ENCODE measurements at places on chromosomes 16 and 17. TPM values are rescaled to one million over a fixed set of nuclear protein-coding genes. Genes with fewer than 3 reads are reported as not detected.

- peaks cover 80% of the 10 kb centered on the region for H3K27me3 ChIP-seq
- no peaks in the 10 kb centered on the region for H3K36me3 ChIP-seq
- H3K27ac ChIP-seq, result no peak overlapping the region
- no peaks in the 10 kb centered on the region for H3K4me1 ChIP-seq
- DNase-seq, result no peak
These were observed 170.5 kb upstream of the MPHOSPH6 start for GRCh38 chr16:82340531-82340930.

GRCh38 chr17:31434727-31435050 is 43.2 kb downstream of the RAB11FIP4 start:
- H3K4me3 ChIP-seq, result no peak overlapping the region
- no peak overlapping the region for H3K27ac ChIP-seq
- no peaks in the 10 kb centered on the region for H3K4me1 ChIP-seq
- H3K27me3 ChIP-seq, result peaks cover 61% of the 10 kb centered on the region

DNA sequence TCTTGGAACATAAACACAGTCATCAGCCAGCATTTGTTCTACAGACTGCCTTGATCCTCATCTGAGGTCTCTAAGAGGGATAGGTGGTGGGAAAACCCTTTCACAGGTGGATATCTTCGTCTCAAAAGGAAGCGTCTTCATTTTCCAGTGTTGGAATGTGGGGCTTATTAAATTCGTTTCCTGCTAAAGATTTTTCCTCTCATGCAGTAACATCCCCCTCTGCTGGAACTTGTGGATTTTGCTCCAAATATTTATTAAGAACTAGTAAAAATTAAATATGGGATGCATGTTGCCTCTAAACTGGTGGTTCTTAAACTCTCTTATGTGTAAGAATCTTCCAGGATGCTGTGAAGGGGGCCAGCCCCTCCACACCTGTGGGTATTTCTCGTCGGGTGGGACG is 20.1 kb upstream of the MLYCD start:
- H3K4me1 ChIP-seq, result no peaks in the 10 kb centered on the region
- H3K4me3 ChIP-seq, result no peak overlapping the region
- no peaks in the 10 kb centered on the region for H3K36me3 ChIP-seq
- H3K27me3 ChIP-seq, result peaks cover 50% of the 10 kb centered on the region
- H3K27ac ChIP-seq, result no peak overlapping the region
- peak; percentile 45 for DNase-seq

DNA sequence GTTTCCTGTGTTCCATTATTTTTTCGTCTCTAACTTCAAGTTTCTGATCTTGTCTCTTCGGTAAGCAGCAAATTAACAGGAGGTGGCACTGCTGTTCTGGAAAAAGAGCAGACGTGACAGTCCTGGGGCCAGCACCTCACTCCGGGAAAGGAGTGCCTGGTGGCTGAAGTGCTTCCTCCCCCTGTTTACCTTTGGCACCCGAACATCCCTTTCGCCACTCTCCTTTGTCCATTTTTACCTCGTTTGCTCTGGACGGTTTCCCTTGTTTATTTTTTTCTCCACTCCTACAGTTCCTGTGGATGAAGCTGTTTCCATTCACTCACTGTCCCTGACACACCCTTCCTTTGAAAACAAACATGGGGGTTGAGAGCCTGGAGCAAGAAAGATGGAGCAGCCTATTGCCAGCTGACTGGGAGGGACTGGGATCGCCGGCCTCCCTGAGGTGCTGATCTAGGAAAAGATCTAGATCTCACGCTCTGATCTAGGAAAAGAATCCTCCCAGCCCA is 12.6 kb downstream of the SAP30BP start:
- peak overlapping the region; percentile 91 for H3K27ac ChIP-seq
- H3K4me1 ChIP-seq, result peaks cover 39% of the 10 kb centered on the region
- H3K27me3 ChIP-seq, result no peaks in the 10 kb centered on the region
- peak overlapping the region; percentile 60 for H3K4me3 ChIP-seq

GRCh38 chr16:67443265-67443664 is 12.3 kb downstream of the HSD11B2 start:
- no peak overlapping the region for H3K27ac ChIP-seq
- H3K27me3 ChIP-seq, result no peaks in the 10 kb centered on the region
- peaks cover 32% of the 10 kb centered on the region for H3K36me3 ChIP-seq
- peaks cover 20% of the 10 kb centered on the region for H3K4me1 ChIP-seq
- DNase-seq, result no peak

DNA sequence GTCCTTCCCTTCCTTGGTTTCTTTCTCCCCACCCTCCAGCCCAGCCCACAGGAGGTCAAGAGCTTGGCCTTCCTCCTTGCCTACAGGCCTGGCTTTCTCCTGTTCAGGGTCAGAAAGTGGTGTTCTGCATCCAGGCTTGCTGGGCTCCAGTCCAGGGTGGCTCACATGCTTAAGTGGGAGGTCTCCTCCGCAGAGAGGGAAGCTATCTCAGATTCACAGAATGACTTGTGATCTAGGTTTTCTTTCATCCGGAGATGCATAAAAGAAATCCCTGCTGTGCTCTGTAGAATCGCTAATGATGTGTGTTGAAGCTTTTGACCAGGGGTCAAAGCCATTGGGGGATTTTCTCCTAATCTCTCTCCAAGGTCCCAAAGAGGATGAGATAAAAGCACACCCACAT is 382.3 kb upstream of the EEF2KMT start:
- no peaks in the 10 kb centered on the region for H3K36me3 ChIP-seq
- H3K27me3 ChIP-seq, result no peaks in the 10 kb centered on the region
- no peaks in the 10 kb centered on the region for H3K4me1 ChIP-seq
- no peak overlapping the region for H3K4me3 ChIP-seq
- DNase-seq, result no peak
- no peak overlapping the region for H3K27ac ChIP-seq

DNA sequence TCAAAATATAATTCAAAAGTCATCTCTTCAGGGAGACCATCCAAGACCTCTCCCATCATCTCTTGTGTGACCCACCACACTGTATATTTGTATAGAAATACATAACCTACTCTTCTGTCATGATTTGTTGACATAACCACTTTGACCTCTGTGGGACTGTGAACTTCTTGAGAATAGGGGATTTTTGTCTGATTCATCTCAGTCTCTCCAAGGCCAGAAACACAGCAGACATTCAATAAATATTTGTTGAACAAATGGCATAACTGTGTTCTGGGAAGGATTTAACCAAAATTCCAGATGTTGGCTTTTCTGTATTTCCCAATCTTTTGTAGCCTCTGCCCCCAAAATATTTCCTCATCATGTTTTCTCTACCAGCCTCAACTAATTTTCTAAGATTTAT is 169.7 kb downstream of the CDH11 start:
- H3K4me1 ChIP-seq, result no peaks in the 10 kb centered on the region
- H3K27me3 ChIP-seq, result no peaks in the 10 kb centered on the region
- no peak overlapping the region for H3K4me3 ChIP-seq
- H3K27ac ChIP-seq, result no peak overlapping the region
- no peaks in the 10 kb centered on the region for H3K36me3 ChIP-seq

GRCh38 chr17:44118427-44119050 is 4.9 kb downstream of the HDAC5 start:
- DNase-seq, result no peak
- no peak overlapping the region for H3K27ac ChIP-seq
- H3K27me3 ChIP-seq, result no peaks in the 10 kb centered on the region
- H3K4me1 ChIP-seq, result peaks cover 6% of the 10 kb centered on the region
- no peak overlapping the region for H3K4me3 ChIP-seq

- H3K4me3 ChIP-seq, result no peak overlapping the region
- H3K36me3 ChIP-seq, result peaks cover 82% of the 10 kb centered on the region
- H3K27me3 ChIP-seq, result no peaks in the 10 kb centered on the region
- H3K27ac ChIP-seq, result no peak overlapping the region
- no peak for DNase-seq
These were observed 63.9 kb downstream of the NUP88 start for GRCh38 chr17:5355421-5356129.

DNA sequence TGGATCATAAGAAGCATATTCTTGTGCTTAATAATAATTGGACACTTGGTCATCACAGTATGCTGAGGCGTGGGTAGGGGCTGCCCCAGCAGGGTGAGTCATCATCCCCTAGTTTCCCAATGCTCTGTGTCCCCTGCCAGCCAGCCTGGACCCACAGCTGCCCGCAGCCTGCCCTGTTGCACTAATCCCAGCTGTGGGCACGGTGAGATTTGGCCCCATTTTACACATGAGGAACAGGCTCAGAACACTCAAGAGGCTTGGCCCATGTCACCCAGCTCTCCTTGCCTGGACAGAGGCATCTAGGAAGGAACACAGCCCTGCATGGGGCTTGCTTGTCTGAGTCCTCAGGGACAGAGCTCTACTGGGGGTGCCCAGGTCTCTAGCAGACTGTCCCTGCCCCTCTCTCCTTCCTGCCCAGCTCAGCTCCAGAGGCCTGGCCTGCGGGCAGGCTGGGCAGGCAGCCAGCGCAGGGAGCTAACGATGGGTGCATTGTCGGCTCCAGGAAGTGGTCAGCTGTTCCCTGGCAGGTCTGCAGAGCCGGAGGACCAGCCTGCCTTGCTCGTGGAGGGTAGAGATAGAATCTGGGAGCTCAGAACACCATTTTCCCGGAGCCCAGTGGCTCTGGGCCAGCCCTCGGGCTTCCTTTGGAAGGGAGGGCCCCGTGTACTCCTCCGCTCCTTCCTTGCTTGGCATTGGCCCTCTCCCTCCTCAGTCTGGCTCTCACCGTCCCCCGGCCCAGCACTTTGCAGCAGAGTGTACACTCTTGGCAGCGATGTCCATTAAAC is 189.4 kb downstream of the RAB11FIP4 start:
- peak overlapping the region; percentile 54 for H3K27ac ChIP-seq
- no peaks in the 10 kb centered on the region for H3K27me3 ChIP-seq
- H3K4me1 ChIP-seq, result peaks cover 53% of the 10 kb centered on the region
- peak overlapping the region; percentile 37 for H3K4me3 ChIP-seq
- DNase-seq, result peak; percentile 96

DNA sequence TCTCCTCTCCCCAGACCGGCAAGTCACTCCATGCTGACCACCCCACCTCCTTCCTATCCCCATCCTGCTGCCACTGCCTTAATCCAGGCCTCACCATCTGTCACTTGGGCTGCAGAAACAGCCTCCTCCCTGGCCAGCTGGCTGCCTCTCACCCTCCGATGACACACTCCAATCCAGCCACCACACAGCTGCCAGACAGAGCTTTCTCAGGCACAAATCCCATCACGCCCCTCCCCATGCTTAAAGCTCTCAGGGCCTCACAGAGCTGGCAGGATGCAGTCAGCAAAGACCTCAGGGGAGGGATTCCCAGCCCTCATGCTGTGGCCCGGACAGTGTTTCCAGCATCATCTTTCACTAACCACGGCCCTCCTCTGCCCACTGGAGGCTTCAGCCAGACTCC is 13.7 kb downstream of the CAMKK1 start:
- no peak for DNase-seq
- peaks cover 29% of the 10 kb centered on the region for H3K36me3 ChIP-seq
- no peaks in the 10 kb centered on the region for H3K4me1 ChIP-seq
- no peaks in the 10 kb centered on the region for H3K27me3 ChIP-seq

GRCh38 chr16:8237452-8237851 is 352.9 kb downstream of the TMEM114 start:
- H3K36me3 ChIP-seq, result no peaks in the 10 kb centered on the region
- H3K27ac ChIP-seq, result no peak overlapping the region
- H3K4me1 ChIP-seq, result no peaks in the 10 kb centered on the region
- H3K4me3 ChIP-seq, result no peak overlapping the region

- H3K4me3 ChIP-seq, result no peak overlapping the region
- no peak for DNase-seq
- no peaks in the 10 kb centered on the region for H3K4me1 ChIP-seq
- no peak overlapping the region for H3K27ac ChIP-seq
These were observed 37.2 kb downstream of the SMPD3 start for GRCh38 chr16:68411086-68411485.

DNA sequence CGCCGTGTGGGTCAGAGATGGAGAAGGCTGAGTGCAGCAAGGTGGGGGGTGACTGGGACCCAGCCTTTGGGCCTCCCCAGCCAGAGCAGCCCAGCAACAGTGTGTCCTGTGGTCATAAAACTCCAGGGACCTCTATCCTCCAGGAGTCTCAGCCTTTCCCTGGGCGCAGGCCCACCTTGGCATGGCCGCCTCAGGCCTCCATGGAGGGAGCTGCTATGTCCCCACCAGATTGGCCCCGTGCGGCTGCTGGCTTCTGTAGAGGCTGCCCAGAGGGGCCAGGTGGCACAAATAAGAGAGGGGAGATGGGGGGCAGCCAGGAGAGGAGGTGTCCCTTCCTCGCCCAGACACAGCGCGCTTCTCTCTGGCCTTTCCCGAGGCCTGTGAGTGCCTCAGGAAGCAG is 2.6 kb upstream of the SYNGR3 start:
- H3K27ac ChIP-seq, result no peak overlapping the region
- H3K27me3 ChIP-seq, result no peaks in the 10 kb centered on the region
- H3K4me3 ChIP-seq, result no peak overlapping the region
- H3K36me3 ChIP-seq, result peaks cover 34% of the 10 kb centered on the region
- DNase-seq, result no peak
- peaks cover 11% of the 10 kb centered on the region for H3K4me1 ChIP-seq

DNA sequence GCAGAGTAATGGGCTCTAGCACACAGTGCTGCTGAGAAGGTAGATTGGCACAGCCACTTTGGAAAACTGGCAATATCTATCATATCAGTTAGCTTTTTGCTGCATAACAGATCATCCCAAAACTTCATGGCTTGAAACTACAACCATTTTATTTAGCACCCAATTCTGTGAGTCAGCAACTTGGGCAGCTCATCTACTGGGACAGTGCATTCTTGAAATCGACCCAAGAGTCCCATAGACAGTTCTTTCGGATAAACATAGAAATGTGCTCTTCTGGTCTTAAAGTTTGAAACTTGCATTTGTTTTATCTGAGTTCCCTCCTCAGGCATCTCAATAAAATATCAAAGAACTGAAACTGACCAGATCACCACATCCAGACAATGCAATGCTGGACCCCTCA is 76.7 kb downstream of the CEP112 start:
- no peak overlapping the region for H3K4me3 ChIP-seq
- no peaks in the 10 kb centered on the region for H3K4me1 ChIP-seq
- no peaks in the 10 kb centered on the region for H3K27me3 ChIP-seq
- no peak for DNase-seq

DNA sequence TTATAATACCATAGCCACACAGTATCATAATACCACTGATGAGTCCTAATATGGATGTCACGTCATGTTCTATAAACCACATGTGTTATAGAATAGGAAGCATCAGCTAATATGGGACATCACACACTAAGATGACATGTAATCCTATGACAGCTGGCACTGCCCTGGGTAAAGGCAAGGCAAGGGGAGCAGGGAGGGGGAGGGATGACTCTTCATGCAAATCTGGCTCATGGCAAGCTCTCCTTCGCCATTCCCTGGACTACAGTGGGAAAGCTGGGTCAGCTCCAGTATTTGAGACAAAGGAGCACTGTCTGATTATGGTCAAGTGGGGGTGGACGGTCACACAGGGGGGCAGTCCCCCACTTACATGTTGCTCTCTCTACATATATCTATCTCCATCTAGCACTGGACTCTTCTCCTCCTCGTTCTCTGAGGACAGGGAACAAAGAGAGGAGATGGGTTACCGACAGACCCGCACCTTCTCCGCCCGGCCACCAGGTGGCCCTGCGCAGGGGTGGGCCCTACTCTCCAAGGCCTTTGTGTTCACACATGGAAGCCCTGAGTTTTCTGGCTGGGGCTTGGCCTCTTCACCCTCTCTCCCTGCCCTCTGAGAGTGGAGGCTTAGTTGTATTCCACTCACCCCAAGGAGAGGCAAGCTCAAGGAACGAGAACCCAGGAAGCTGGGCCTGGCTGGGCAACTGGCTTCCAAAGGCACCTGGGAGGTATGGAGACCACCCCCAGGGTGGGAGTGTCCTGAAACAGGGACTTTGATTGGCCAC is 23.4 kb upstream of the MPO start:
- no peaks in the 10 kb centered on the region for H3K36me3 ChIP-seq
- H3K4me3 ChIP-seq, result no peak overlapping the region
- H3K4me1 ChIP-seq, result no peaks in the 10 kb centered on the region
- peaks cover 53% of the 10 kb centered on the region for H3K27me3 ChIP-seq

Gene DBF4B
- 13.9 TPM for total RNA-seq

Gene HIGD1B
- not detected for total RNA-seq

Gene CEP295NL
- total RNA-seq, result 0.86 TPM

Gene TAC4
- total RNA-seq, result not detected

Gene G6PC1
- total RNA-seq, result not detected

Gene KCNJ2
- 0.19 TPM for total RNA-seq

Gene KRTAP4-1
- total RNA-seq, result not detected

Gene PRSS21
- total RNA-seq, result 16.4 TPM

Gene LPO
- total RNA-seq, result not detected
